GM13976 (cell line): ENCODE measurements at places on chromosomes 7 and 10.

GRCh38 chr10:70714245-70714644 is 41.9 kb downstream of the ADAMTS14 start:
- no peak for DNase-seq

- no peak for DNase-seq
These were observed 17.3 kb upstream of the INPP5A start for GRCh38 chr10:132520177-132520811.

DNA sequence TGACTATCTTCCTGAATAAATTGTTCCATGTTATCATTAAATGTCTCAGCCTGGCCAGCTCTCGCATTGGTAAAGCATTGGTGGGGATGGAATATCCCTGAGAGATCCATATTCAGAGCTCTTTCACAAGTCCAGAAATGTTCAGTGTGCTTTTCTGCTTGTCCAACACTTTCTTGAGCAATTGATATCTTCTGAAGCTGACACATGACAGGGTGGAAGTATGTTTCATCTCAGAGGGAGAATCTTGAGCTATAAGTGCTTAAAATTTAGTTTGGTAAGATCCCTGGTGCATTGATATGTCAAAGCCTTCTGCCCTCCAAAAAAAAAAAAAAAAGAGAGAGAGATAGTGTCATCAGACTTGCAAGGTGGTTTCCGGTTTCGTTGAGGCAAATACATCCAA is 7.4 kb downstream of the IFIT3 start:
- no peak for DNase-seq

GRCh38 chr10:44924261-44925040 is 13.3 kb downstream of the TMEM72 start:
- DNase-seq = no peak

DNA sequence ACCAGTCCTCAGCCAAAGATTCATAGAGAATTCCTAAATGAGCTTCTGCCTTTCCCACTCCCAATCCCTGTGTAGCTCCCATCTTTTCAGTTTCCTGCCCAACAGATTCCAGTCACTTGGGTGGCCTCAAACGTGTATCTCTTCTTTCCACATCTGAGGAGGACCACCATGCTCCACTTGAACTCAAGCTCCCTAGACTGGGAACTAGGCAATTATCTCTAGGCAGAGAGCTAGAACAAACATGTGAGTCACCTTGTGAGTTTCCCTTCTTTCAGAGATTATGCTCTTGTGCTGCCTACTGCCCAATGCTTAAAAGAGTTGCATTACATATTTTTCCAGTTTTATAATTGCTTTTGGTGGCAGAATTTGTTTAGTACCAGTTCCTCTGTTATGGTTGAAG is 178.0 kb downstream of the MDFIC start:
- no peak for DNase-seq

- DNase-seq = no peak
These were observed 55.7 kb upstream of the FOXK1 start for GRCh38 chr7:4626318-4626845.

GRCh38 chr7:42233695-42234331 is 3.2 kb downstream of the GLI3 start:
- no peak for DNase-seq

GRCh38 chr7:63117-63480 is 129.3 kb upstream of the FAM20C start:
- no peak for DNase-seq

DNA sequence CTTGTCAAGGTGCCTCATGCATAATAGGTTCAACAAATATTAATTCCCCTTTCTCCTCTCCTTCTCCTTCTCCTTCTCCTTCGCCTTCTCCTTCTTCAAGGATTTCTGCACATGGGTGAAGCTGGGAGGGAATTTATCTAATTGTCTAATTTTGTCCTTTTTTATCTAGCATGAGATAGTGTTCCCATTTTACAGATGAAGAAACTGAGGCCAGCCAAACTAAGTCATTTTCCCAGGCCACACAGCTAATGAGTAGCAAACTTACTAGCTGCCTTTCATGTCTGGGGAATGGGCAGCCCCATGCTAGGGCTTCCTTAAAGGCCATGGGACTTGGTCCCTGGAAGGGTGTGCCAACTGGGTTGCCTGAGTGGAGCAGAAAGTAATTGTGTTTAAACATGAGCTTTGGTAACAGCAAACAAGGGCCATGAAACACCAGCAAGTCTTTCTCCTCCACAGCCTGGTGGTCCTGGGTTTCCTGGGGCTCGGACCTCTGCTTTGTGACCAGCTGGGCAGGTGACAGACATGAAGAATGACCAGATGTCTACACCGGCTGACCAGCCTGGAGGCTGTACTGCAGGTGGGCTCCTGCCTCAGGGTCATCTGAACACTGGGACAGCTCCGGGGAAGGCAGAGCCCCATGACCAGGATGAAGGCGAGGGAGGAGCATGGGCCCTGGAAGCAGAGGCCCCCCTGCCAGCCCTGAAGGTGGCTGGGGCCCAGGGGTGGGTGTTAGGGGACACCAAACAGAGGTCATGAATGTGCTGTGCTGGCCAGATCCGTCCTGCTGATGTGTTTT is 138.0 kb downstream of the PTPN20 start:
- DNase-seq = no peak

DNA sequence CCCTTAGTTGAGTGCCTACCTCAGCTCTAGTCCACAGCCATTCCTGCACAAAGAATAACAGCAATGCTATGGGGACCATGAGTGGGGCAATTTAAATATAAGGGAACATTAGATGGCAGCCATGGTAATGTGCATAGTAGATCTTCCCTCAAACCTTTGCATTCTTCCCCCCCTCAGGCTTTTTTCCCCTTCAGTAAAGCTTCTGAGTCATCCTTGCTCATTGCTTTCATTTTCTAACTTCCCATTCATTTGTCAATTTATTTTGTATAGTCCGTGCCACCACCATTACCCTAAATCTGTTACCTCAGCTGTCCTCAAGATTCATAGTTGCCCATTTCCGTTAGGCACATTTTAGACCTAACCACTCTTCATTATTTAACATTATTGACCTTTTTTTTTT is 10.7 kb downstream of the HECTD2 start:
- no peak for DNase-seq

DNA sequence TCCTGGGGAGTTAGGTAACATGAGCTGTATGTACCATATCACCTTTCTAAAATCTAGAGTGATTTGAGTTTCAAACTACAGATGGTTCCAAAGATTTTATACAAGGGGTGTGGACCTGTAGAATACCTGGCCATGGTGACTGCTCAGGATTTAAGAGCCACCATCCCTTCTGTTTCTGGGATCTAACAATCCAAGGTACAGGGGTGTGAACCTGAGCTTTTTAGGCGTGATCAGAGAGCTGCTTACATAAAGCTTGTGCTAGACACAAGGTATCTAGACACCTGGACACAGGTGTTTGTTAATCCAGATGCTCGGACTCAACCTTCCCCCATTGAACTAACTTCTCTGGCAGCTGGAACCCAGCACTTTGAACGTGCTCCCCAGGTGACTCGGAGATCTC is 516.4 kb downstream of the RPS24 start:
- no peak for DNase-seq

DNA sequence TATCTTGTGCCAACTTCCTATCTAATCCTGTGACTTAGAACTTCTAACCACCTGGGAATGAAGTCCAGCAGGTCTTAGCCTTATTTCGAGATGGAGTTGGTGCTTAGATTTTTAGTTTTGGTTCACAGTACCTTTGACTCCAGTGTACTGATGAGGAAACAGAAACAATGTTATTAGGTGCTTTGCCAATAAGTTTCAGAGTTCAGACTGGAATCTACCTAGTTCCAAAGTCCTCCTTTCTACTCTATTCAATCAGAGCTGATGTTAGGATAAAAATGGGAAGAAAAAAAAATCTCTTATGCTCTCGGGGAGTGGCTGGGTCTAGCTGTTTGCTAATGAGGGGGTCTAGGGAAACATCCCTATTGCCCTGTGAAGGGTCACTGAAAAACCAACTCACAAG is 606.3 kb upstream of the C7orf33 start:
- DNase-seq = no peak

- DNase-seq = no peak
These were observed 28.2 kb downstream of the TDRD1 start for GRCh38 chr10:114207349-114207748.

DNA sequence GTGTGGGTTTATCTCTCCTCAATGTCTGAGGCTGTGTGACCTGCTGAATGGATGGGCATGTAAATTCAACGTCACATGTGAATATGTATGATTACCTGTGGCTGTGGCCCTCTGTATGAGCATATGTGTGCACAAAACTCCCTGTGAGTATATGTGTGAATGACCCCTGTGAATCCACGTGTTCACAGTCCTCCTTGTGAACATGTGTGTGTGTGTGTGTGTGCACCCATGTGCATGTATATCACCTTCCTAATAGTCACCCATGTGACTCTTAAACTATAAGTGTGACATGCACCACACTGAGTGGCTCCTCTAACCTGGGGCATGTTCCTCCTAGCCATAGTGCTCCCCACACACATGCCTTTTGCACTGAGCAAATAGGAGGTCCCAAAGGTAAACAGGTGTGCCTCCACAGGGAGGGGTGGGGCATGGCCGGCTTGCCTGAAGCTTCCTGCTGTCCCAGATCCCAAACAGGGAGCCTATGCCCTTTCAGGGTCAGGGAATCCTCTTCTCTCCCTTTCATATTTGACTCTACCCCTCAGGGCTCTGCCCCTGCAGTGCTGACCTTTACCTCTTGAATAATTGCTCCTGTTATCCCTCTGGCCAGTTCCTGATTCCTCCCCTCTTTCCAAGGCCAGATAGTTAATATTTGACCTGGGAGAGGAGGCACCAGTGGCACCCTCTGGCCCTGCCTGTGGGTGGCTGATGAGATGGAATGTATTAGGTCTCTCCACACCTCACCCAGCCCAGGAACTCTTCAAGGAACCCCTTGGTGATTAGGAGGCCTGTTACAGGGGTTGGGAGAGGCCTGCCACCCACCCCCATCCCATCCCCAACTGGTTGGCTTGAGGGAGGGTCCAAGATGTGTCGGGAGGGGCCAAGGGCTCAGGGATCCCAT is 1.9 kb downstream of the SEMA4G start:
- DNase-seq = peak; percentile 10

DNA sequence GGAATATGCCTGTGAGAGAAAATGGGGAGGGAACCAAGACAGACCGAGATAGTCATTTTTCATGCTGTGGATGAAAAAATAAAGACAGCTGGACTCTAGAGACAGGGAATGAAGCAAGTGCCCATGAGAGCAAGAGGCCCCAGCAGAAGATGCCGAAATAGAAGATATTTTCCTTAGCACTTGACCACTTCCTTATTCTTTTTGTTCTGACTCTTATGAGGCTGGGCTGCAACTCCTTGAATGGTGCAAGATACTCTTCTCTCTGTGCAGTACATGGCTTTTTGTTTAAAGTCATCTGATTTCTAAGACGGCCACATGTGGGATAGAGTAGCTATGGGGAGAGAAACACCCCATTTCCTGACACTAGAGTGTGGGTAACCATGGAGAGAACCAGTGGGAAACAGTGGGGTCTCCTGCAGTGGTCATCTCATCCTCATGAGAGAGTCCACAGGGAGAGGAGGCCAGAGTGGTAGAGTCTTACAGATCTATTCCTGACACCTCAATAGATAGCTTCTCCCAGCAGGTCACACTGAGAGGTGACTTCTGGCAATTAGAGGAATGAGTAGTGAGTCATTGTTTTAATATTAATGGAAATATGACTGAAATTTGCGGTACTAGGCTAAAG is 18.0 kb upstream of the VCL start:
- no peak for DNase-seq

GRCh38 chr10:86349474-86349873 is 17.1 kb downstream of the GRID1 start:
- DNase-seq = peak; percentile 56

DNA sequence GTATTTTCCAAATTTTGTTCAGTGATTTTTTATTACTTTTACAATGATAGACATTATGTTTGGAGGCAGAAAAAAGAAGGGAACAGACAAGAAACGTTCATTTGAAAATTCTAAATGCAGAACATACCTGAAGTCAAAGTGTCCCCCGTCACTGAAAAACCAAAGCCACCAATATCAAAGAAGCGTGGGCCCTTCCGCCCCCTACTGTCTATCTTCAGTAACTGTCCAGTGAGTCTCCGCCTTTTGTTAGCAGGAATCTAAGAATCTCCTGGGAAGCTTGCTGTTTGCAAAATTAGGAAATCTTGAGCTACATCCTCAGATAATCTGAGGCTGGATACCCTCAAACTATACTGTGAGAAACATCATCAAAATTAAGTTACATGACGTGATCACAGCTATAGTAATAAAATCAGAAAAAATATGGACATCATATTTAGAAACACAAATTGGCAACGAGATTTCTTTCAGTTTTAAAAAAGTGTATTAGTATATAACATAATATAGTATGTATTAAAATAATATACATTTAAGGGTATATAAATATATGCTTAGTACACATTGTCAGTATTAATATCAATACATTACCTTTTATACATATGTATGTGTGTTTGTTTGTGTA is 169.3 kb upstream of the AKR1E2 start:
- peak; percentile 28 for DNase-seq

DNA sequence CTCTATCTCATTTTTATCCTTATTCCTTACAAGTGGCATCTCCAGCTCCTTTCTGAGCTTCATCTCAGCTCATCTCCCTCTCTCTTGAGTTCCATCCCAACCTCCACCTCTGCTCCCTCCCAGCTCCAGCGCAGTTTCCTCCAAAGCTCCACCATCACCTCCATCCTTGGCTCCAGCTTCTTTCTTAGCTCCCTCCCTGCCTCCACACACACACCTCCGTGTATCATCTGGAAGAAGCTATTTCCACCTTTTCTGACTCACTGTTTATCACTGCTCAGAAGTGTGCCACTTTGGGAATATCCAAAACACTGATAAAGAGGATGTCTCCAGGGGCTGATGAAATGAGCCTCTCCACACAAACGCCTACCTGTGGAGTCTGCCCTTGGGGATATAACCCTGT is 481.4 kb downstream of the PTPRN2 start:
- DNase-seq = no peak

- DNase-seq = no peak
These were observed 144.3 kb downstream of the GRID1 start for GRCh38 chr10:86222336-86222650.

GRCh38 chr7:103843689-103844480 is 145.6 kb downstream of the RELN start:
- DNase-seq = no peak

DNA sequence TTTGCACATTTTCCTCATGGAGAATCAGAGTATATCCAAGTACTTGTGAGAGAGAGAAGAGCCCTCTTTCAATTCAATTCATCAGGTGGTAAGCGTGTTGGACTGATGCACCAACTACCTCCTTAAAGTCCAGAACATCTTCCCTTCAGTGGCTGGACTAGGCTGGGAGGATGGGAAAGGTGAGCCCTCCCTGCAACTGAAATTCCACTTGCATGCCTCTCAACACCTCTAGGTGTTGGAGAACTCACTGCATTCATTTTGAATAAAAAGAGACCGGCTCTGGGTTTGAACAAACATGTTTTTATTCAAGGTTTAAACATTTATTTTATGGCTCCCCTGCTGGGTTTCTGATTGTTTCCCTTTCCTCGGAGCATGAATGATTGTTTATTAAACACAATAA is 573.5 kb downstream of the CCSER2 start:
- DNase-seq = no peak

DNA sequence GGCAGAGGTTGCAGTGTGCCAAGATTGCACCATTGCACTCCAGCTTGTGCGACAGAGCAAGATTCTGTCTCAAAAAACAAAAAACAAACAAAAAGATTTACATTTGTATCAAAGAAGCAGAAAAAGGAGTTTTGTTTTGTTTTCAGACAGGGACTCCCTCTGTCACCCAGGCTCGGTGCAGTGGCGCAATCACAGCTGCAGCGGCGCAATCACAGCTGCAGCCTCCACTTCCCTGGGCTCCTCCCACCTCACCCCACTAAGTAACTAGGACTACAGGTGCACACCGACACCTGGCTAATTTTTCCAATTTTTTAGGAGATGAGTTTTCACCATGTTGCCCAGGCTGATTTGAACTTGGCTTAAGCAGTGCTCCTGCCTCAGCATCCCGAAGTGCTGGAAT is 1.8 kb downstream of the ARMC10 start:
- DNase-seq = no peak
